ENCODE measurements at places on chromosomes 6 and 20.
A peak's percentile ranks its signal among the peaks of the same experiment; 100 is the strongest.

DNA sequence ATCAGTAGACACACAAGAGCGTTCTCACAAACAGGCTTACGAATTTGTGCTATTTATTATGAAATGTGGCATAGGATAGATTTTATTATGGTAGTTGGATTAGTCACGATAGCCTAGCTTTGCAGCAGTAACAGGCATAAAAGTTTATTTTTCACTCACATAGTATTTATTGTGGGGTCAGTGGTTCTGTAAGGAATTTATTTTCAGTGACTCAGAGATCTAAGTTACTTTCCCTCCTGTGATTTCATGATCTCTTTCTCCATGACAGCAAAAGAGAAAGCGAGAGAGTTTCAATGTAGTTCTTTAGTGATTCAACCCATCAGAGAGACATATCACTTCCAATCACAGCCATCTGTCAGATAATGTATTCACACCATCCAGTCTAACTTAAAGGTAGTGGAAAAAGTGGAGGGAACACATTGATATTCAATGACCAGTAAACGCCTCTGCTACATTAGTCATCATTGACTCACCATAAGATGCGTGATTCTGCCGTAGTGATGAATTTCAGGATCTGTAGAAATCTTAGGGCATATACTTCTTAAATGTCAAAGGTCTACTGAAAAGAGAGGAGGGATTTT, 605.5 kb downstream of the HDGFL1 start:
- DNase-seq: no peak

- DNase-seq: no peak
These were observed 81.7 kb upstream of the SLC22A23 start for GRCh38 chr6:3538536-3538935.

GRCh38 chr20:6473197-6473596, 294.3 kb upstream of the BMP2 start:
- no peak for DNase-seq

GRCh38 chr20:9742821-9743220, 96.1 kb downstream of the PAK5 start:
- DNase-seq: no peak

- no peak for DNase-seq
These were observed 153.8 kb downstream of the RIMS1 start for GRCh38 chr6:72040111-72040510.

DNA sequence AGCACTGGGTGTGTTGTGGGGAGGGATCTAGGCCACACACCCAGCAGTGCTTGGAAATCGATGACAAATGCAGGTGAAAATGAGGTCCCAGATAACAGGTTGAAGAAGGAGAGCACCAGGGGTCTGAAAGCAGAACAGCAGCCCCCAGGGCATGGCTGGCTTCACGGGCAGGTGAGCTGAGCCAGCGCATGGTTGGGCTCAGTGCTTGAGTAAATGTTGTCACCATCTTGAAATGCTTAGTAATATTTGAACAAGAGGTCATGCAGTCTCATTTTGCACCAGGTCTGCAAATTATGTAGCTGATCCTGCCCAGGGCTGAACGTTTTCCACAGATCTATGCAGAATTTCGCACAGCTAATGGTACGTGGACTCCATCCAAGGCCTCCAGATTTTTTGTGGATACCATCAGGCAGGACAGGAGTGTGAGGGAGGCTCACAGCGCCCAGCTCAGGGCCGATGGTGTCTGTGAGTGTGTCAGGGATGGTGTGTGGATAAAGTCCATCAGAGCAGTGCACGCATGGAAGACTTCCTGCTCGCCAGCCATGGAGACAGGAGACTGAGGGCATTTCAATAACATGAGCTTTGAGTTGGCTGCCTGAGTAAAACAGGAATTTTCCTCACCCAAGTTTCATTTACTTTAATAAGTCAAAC, 53.1 kb upstream of the SNX9 start:
- DNase-seq: no peak

- DNase-seq: no peak
These were observed 223.0 kb upstream of the LRFN2 start for GRCh38 chr6:40810171-40810570.

GRCh38 chr20:1382670-1383069, 10.2 kb downstream of the FKBP1A start:
- DNase-seq: no peak

DNA sequence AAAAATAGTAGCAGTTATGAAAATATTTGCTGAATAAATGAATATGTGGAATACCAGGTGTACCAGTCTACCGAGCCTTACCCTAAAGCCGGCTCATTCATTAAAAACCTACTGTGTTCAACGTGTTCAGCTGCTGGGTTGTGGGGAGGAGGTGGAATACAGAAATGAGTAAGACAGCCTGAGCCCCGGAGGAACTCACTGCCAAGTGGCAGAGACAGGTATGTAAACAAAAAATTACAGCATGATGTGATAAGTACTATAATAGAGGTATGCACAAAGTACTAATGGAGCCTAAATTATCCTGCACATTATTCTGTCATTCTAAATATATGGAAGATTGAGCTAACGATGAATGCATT, 6.8 kb upstream of the ADTRP start:
- DNase-seq: peak; percentile 40

DNA sequence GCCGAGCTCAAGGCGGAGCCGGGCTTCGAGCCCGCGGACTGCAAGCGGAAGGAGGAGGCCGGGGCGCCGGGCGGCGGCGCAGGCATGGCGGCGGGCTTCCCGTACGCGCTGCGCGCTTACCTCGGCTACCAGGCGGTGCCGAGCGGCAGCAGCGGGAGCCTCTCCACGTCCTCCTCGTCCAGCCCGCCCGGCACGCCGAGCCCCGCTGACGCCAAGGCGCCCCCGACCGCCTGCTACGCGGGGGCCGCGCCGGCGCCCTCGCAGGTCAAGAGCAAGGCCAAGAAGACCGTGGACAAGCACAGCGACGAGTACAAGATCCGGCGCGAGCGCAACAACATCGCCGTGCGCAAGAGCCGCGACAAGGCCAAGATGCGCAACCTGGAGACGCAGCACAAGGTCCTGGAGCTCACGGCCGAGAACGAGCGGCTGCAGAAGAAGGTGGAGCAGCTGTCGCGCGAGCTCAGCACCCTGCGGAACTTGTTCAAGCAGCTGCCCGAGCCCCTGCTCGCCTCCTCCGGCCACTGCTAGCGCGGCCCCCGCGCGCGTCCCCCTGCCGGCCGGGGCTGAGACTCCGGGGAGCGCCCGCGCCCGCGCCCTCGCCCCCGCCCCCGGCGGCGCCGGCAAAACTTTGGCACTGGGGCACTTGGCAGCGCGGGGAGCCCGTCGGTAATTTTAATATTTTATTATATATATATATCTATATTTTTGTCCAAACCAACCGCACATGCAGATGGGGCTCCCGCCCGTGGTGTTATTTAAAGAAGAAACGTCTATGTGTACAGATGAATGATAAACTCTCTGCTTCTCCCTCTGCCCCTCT, 1.1 kb downstream of the CEBPB start:
- DNase-seq: peak; percentile 70

DNA sequence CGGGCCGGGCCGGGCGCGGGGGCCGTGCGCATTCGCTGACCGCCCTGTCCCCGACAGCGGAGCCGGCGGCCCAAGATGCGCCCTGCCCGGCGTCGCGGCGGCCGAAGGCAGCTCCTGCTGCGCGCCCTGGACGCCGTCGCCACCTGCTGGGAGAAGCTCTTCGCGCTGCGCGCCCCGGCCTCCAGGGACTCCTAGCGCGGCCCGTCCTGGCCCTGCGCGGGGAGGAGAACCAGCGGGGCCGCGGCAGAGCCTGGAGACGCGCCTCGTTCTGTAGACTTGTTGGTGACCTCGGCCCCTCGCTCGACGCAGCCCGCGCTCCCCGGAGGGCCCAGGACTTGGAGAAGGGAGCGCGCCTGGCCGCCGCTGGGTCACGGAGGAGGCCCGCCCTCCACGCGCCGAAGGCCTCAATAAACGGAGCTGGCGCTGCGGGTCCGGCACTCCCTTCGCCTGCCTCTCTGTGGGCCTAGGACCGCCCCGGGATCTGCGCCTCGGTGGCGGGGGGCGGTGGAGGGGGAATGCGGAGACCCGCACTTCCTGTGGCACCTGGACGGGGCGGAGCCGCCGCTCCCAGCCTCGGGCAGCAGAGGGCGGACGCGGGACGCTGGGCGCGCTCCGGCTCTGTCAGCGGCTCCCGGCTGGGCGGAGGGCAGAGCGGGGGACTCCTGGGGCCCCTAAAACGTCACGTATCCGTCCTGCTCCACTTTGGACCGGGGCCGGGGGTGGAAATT, 2.7 kb downstream of the C20orf204 start:
- DNase-seq: peak; percentile 86

GRCh38 chr6:157089851-157090250, 233.5 kb downstream of the TMEM242 start:
- no peak for DNase-seq

DNA sequence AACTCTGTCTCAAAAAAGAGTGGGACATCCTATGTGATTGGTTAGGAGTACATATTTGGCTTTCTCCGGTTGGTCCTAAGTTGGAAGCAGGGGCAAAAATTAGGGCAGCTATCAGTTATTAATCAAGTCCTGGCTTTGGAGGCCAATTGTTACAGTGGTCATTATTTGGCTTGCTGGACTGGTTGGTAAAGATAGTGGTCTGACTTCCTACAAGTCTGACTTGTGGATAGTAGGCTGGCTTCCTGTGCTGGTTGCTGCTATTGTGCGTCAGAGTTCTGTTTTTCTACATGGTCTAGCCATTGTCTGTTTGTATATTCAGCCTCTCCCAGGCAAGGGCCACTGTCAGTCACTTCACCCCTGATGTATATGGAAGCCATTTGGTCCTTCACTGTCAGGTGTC, 7.0 kb downstream of the ACOT8 start:
- no peak for DNase-seq

DNA sequence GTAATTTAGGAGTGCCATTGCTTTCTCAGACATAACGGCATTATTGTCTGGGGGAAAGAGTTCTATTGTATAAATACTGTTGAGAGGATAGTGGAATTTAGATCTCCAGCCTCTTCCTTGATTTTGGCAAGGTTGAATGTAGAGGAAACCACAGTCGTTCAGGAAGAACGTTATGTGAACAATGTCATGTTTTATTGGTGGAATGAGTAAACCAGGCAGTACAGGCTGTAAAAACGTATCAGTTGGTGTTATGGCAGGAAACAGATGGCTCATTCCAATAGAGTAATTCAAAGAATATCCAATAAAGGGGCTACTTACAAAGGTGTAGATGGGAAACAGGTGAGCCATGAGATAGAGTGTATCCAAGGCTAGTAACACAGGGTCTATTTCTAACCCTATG, 123.6 kb upstream of the SLC35B3 start:
- no peak for DNase-seq

GRCh38 chr6:52909131-52909530, 367 bp downstream of the GSTA3 start:
- no peak for DNase-seq

- peak; percentile 92 for DNase-seq
These were observed at the start of gene ANKS1A for GRCh38 chr6:34888874-34889555. Gene ANKS1A, plus strand, starts transcription at chr6:34889255. Its CDS starts 148 bp downstream, at chr6:34889403.

GRCh38 chr6:125853168-125853567, 62.4 kb downstream of the NCOA7 start:
- no peak for DNase-seq

GRCh38 chr6:156311291-156311690, 465.9 kb upstream of the ARID1B start:
- no peak for DNase-seq

DNA sequence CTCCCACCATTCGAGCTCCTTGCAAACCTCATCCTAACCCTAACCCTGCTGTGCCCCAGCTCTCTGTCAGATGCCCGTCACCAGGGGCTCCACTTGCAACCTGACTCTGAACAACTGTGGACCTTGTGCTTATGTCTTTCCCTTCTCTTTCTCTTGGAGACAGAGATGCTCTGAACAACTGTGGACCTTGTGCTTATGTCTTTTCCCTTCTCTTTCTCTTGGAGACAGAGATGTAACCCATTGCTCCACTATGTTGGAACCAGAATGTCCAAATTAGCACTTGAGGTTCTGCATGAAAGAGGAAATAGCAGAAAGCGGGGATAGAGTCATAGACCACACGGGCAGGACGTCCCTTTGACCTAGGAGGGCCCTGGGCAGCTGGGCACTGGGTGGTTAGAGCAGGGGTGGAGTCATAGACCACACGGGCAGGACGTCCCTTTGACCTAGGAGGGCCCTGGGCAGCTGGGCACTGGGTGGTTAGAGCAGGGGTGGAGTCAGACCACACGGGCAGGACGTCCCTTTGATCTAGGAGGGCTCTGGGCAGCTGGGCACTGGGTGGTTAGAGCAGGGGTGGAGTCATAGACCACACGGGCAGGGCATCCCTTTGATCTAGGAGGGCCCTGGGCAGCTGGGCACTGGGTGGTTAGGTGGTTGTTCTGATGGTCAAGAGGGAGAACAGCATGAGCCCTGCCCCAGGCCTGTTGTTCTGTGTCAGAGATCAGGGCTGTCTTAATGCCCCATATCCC, 22.2 kb downstream of the PCMTD2 start:
- no peak for DNase-seq

DNA sequence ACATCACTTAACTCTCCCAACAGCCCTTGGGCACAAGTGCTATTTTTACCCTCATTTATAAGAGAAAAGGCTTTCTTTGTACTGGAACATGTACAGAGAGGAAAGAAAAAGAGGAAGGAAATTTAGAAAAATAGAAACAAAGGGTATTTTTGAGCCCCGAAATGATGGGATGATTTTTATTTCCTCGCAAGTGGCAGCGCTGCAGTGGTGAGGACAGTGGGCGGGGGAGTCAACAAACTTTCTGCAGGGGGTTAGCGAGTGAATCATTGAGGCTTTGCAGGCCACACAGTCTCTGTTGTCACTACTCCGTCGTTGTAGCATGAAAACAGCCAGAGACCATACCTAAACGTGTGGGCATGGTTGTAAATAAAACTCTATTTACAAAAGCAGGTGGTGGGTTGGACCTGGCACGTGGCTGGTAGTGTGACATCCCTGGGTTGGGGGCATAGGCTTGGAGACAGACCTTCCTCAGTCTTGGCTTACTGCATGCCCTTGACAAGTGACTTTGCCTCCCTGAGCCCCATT, 25.5 kb upstream of the OCSTAMP start:
- DNase-seq: no peak

DNA sequence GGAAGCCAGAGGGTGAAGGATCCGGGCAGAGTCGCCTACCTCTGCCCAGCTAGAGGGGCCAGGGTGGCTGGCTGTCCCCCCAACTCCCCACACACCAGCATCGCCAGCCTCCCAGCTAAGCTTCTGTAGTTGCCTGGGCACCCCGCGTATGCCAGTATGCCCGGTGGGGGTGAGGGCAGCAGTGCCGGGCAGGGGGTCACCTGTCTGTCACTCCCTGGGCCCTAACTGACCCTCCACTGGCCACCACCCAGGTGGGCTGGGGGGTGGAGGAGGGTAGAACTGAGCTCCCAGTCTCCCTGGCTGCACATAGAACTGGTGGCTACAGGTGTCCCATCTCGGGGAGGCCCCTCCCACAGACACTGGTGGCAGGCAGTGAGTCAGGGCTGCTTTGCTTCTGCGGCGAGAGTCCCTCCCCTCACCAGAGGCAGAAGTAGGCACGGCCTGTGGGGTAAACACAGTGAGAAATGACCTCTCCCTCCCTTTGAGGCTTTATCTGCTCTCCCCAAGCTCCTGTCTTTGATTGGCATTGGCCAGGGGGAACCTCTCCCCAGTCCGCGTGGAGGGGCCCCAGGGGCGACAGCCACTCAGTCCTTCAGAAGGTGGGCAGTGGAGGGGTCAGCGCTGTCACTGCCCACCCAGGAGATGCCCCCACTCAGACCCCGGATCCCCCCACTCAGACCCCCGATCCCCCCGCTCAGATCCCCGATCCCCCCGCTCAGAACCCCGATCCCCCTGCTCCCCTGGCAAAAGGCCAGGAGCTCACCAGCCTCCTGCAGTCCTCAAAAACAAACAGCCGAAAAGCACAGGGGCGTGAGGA, 2.5 kb downstream of the NTSR1 start:
- peak; percentile 50 for DNase-seq

GRCh38 chr20:792248-792647, 23.9 kb upstream of the SLC52A3 start:
- no peak for DNase-seq
